ENCODE measurements at places on chromosomes 3 and 15.

DNA sequence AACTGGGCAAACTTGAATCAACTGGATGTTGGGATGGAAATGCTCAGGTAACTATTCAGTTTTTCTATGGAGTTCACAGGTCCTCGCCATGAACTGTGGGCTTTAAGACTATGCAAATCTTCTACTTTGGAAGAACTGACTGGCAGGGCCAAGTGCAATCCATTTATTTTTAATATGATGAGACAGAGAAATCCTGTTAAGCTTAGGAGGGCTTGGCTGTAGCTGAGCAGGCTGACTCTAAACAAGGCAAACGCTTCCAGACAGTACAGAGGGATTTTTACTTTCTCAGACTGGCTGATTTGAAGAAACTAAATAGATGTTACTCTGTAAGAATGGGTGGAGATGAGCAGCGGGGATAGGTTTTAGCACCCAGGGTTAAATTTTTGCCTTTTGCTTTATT lies 194.2 kb upstream of the ICE2 start:
- no peak for DNase-seq

GRCh38 chr3:182242489-182242942 lies 530.8 kb downstream of the SOX2 start:
- DNase-seq: no peak

DNA sequence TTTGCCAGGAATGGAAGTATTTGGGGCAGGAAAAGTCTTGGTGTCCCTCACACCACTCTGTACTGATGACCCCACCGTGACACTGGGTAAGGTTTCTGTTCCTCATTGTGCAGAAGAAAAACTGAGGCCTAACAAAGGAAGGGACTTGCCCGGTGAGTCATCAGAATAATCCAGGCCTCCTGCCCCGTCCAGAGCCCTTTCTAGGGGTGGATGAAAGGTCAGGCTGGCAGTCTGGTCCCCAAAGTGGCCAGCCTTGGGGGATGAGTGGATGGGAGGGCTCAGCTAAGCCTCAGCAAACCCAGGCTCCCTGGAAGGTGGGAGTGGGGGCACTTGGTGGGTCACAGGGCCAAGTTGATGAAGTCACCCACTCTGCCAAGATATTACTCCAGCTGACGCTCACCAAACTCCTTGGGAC lies 2.3 kb upstream of the DNAH1 start:
- DNase-seq: peak; percentile 91

DNA sequence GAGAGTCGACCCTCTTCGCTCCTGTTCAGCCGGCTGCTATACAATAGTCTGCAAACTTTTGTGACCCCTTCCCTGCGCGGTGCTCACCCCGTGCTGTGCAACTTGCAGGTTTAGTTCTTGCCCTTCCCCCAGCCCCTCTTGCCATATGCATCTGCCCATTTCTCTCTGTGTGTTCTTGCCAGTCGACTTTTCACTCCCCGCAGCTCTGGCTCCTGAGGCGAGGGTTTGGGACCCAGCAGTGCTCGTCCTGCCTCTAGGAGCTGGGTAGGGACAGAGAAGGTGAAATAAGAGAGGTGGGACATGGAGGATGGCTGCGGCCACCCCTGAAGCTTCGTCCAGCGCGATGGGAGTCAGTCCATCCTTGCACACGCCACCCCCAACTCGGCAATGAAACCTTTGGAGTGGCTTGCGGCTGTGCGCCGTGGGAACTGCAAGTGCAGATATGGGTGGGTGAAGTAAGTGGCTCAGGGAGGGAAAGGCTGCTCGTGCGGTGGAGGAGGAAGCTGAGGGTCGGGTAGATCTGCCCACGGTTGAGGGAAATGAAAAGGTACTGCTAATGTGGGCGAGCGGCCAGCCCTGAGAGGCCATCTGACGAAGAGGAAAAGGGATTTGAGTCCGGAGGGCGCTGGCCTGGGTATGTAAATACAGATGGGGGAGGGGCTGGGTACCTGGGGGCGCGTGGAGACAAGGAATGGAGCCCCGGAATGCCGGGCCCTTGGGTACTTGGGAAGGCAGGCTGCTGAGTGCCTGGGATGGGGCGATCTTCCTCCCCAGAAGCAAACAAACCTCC lies 1.0 kb downstream of the LRRC3B start:
- DNase-seq: no peak

DNA sequence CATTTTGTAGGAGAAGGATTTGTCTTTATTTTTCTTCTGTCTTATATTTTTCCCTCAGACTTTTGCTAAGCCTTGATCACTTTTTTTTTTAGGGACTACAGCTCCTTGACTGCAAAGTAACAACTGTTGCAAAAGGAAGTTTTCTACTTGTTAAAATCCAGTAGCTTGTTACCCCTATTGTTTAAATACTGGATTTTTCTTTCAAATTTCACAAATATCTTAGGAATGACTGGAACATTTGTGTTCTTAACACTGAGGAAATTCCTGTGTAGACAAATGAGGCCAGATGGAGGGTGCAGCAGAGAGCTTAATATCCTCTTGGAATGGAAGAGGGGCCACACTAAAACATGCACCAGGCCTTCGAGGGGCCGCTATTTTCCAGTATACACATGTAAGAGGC lies 3.2 kb upstream of the PGPEP1L start:
- no peak for DNase-seq

DNA sequence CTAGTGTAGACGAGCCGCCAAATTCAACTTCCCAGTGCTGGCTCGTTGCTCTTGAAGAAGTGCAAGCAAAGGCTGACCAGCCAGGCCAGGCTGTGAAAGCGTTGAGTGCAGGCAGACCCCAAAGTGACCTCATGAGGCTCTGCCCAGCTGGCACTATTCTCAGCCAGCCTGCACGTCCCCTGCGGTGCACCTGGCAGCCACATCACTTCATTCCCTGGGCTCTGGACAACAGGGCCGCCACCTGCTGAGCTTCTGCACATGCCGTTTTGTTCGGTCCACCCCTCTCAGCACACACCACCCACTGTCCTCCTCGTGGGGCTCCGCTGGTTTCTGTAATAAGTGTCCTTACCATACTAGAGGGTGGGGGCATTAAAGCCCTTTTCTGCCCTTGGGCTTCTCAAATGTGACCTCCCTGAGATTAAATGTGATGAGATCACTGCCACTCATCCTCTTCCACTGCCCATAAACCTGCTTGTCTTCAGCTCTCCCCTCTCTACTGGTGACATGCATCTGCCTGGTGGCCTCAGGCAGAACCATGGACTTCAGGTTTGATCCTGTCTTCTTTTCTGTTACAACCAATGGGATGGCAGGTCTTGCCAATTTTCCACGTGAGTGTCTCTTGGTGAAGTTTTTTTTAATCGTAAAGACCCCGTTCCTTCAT lies 6.1 kb downstream of the RASGRF1 start:
- DNase-seq: no peak

DNA sequence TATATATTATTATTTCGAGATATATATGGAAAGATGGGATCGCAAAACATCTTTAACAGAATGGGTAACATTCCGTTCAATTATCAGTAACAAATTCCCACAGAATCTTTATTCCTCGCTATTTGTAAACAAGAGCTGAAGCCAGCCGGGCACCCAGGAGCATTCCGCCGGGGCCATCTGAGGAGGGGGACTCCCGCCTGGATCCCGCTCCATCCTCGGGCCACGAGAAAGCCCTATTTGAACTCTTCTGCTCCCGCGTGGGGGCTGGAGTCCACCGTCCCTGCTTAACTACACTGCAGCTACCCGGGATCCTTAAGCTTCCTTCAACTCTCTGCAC lies 687 bp downstream of the GPR176 start:
- no peak for DNase-seq

DNA sequence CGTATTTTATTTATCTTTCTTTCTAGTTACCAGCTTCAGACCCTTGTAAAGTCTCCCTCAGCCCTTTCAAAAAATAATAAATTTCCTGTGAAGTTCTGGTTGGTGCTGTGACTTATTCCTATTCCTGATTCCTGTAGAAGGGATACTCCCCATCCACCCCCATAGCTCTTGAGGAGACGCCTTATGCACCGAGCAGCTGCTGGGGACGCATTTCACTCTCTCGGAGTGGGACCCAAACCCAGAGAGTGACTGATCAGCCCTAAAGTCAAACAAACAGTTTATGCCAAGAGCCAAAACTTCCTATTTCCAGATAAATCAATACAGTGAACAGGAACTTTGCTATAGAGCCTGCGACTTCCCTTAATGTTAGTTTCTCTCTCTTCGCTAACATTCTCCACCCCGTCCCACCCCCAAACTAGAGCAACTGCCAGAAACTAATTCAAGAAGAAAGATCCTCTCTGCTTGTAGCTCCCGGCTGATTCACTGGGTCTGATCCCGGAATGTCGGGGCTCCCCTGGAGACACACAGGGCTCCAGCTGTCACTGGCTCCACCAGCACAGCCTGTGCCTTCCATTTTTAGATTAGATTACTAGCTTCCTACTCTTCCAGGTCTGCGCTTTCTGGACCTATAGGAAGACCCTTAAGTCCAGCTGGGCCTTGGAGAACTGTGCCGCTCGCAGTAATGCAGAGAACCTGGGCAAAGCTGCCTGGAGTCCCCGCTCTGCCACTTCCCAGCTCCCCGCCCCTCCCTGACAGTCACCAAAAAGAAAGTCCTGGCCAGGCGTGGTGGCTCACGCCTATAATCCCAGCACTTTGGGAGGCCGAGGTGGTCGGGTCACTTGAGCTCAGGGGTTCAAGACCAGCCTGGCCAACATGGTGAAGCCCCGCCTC lies 45.2 kb downstream of the KLHL25 start:
- no peak for DNase-seq

- DNase-seq: peak; percentile 84
These were observed 740 bp upstream of the ZBTB47 start for GRCh38 chr3:42652611-42653302.

GRCh38 chr15:27768732-27769475 lies 330.2 kb downstream of the OCA2 start:
- no peak for DNase-seq

DNA sequence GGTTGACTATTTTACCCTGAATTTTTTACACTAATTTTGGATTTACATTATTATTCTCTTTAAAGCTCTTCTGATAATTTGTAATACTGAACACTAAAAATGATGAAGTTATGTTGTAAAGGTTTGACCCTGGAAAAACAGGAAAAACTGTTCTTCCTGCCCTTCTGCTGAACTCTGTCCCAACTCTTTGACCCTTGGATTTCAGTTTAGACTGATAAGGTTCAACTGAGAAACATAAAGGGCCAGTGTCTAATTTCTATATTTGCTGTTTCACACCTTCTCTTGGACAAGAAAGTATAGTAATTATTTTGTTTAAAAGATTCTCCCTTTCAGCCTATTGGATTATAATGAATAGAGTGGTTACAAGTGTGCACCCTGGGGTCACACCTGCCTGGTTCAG lies 12.8 kb upstream of the TMOD3 start:
- no peak for DNase-seq

DNA sequence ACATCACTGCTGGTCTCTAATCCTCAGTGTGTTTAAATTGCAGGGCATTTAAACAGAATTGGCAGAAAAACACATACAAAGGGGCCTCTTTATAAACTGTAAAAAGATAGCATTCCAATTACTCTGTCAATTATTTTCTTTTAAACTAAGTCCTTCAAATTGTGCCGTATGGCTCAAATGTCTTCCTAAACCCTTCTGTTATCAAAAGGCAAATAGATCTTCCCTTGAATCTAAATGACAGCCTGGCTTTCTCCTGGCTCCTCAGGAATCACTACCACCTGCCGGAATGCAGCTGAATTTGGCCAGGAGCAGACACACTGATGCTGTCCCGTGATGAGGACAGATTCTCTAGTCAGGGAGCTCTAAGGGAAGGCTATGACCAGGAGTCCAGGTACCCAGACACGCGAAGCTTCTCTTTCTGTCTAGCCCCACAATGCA lies 85.6 kb downstream of the IGF2BP2 start:
- no peak for DNase-seq

DNA sequence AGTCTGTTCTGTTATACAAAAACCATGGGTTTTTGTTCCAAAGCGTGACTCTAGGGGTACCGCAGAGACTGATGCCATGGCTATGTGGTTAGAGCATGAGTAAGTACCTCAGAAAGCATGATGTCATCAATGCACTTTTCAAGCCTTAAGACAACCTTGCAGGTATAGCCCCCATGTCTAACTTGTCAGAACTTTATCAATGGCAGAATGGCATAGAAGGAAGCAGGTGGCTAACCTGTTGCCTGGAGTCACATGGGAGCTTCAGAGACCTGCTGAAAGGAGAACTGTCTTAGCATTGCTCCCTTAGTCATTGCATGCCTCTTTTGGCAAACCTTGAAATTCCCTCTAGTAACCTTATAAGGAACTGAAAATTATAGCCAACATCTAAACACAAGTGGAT lies 52.5 kb downstream of the EOMES start:
- peak; percentile 66 for DNase-seq

DNA sequence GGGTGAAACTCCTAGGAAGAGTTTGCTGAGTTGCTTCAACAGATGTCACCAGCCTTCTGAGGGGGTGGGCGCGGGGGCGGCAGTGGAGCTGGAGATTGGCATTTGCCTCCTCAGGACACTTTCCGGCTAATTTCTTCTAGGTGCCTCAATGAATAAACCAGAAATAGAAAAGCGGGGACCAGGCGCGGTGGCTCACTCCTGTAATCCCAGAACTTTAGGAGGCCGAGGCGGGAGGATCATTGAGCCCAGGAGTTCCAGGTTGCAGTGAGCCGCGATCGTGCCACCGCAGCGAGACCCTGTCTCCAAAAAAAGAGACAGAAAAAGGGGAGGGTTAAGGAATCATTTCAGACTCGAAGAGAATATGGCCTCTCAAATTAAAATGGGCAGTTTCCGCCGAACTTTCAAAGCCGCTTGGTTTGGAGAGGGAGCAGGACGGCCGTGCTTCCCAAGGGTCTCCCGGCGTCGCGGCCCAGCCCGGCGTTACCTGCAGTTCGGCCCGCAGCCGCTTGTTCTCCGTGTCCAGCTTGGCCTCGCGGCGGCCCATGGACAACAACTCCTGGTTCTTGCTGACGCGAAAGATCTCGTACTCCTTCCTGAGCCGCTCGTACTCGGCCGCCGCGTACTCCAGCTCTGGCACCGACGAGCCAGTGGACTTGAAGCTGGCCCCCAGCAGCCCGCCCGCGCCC lies 587 bp downstream of the NPHP3 start:
- peak; percentile 71 for DNase-seq

GRCh38 chr15:89674526-89674925 lies 4.6 kb downstream of the PLIN1 start:
- no peak for DNase-seq

DNA sequence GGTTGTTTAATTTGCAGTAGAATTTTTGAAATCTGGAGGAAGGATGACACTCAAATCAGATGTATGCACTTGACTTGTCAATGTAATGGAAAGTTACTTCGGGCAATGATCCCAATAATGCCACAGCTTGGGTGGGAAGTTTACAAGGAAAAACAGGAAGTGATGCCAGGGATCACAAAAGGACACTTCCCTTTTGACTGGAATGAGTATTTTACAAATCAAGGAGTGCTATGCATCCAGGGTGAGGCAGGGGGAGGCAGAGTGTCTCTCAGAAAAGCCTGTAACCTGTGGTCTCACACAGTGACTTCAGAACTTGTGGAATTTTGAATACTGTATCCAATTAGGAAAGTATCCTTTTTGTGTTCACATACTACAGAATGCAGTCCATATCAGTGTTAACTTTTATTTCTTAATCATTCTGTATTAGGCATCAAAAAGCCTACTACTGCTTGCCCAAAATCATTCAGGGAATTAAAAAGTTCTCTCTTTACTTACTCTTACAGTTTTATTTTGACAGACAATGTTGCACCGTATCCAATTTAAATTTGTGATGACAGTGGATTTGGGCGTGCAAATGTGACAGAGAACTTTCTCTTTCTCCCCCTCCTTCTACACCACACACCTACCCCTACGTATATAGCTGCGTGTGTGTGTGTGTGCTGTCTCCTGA lies 445.1 kb downstream of the MECOM start:
- DNase-seq: peak; percentile 20

Data from suppressor macrophage treated with lipopolysaccharide for 1 hour (primary cell).